ENCODE measurements at places on chromosomes 13 and 19.
A peak's percentile ranks its signal among the peaks of the same experiment; 100 is the strongest.

DNA sequence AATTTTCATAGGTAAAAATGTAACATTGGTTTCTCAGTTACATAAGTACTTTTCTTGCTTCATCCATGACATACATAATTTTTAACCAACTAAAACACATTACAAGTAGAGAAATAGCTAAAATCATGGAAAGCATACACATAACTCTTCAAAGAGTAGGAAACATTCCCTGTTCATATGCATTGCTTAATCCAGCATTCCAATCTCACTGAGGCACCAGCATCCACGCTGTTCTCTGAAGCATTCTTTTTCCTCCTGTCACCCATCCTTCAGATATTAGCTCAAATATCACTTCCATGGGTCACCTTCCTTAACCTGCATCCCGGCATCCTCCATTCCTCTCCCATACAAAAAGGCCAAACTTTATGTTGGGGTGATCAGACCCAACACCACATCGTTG, 79.1 kb downstream of the ZNF254 start:
- no peak for DNase-seq

DNA sequence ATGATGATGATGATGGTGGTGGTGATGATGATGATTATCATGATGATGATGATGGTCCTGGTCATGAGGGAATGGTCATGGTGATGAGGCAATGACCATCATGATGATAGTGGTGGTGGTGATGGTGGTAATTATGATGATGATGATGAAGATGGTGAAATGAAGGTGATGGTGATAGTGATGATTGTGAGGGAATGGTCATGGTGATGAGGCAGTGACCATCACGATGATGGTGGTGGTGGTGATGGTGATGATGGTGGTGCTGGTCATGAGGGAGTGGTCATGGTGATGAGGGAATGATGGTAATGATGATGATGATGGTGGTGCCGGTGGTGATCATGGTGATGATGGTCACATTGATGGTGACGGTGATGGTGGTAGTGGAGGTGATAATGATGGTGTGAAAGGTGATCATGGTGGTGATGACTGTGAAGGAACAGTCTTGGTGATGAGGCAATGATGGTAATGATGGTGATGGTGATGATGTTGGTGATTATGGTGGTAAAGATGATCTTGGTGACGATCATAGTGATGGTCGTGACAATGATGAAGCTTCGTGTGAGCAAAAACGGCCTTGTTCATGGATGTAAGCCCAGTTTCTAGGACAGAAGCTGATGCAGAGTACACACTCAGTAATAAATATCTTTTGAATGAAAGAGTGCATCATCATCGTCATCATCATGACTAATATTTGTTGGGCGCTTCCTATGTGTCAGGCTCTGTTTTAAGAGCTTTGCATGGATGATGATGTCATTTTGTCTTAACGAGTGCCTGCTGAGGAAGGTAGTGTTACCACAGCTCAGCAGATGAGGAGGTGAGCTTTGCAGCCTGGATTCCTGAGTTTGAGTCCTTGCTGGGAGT, 17.3 kb downstream of the SBK2 start:
- no peak for DNase-seq

GRCh38 chr19:14375055-14375581, 6.1 kb upstream of the ADGRE5 start:
- no peak for DNase-seq

DNA sequence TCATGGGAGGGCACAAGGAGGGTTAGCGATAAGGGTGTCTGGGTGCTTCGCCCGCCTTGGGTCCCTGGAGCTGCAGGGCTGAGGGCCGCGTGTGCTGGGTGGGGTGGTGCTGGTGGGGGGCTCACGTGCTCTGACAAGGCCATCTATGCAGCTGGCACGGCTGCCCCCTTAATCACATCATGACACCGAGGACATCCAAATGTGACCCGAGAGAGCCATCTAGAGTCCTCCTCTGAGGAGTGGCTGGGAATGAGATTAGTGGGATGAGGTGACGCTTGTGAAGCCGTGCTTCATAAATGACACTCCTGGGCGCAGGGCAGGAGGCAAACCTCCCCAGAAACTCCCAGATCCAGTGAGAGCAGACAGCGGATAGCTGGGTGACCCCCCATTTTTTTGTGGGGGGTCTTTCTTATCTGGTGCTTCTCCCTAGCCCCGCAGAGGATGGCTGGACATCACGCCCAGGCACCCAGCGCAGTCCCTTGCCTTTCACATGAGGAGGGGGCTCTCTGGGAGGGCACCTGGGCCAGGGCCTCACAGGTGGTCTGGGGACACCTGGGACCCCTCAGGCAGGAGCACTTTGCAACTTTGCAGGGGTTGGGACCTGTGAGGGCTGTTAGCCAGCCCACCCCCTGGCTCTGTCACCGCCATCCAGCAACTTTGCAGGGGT, 6.6 kb downstream of the FZR1 start:
- DNase-seq = no peak

DNA sequence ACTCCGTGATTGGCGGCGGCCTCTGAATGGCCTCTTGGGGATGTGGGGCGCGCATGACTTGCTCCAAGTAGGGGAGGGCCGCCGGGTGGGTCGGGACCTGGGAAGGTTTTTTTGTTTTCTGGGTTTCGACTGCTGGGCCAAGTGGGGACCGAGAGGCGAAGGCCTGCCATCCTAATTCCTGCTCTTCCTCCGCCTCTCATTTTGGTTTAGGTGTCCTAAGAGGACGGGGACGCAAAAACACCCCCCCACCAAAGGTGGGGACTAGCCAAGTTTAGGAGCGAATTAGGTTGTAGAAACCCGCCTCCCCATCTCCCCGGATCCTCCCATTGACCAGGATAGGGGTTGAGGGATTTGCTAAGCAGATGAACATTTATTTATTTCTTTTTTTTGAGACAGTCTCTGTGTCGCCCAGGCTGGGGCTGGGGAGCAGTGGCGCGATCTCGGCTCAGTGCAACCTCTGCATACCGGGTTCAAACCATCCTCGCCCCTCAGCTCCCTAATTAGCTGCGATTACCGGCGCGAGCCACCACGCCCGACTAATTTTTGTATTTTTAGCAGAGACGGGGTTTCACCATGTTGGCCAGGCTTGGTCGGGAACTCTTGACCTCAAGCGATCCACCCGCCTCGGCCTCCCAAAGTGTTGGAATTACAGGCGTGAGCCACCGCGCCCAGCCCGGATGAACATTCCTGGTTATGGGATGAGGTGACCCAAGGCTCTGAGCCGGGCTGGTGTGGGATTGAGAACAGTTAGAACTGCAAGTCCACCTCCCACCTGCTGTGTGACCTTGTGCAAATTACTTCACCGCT, 838 bp downstream of the PPP2R1A start:
- DNase-seq = no peak

GRCh38 chr13:84959818-84960217, 839.4 kb downstream of the SLITRK6 start:
- no peak for DNase-seq

- no peak for DNase-seq
Measured at GRCh38 chr19:49408816-49409440, 14.3 kb downstream of the PTH2 start.

DNA sequence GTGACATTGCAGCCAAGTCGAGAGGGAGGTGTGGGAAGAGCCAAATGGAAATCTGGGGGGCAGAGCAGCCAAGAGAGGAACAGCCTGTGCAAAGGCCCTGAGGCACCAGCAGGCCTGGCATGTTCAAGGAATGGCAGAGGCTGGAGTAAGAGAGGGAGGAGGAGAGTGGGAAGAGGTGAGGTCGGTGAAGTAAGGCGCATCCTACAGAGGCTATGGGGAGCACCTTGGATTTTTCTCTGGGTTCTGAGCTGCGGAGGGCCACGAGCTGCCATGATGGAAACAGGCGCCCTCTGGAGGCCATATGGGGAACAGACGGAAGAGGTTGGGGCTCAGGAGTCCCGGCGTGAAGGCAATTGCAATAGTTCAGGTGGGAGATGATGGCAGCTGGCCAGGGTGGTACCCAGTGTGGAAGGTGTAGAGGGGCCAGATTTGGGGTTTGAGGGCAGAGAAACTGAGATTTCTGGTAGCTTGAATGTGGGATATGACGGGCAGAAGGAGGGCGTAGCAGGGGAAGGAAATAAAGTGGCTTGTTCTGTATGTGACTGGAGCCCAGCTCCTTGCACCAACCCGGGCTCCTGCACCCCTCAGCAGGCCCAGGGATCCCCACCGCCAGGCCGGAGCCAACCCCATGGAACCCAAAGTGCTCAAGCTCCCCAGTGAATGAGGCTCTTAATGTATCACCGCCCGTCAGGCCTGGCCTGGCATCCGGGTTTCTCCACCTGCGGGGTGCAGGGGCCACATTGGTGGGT, 20.5 kb upstream of the STRN4 start:
- DNase-seq = no peak

- no peak for DNase-seq
Measured at GRCh38 chr13:111122631-111123030, 7.5 kb downstream of the ARHGEF7 start.

GRCh38 chr19:16118489-16119033, 6.9 kb downstream of the RAB8A start:
- DNase-seq = peak; percentile 53

GRCh38 chr13:27038323-27038722, 133.3 kb downstream of the USP12 start:
- DNase-seq = no peak

GRCh38 chr19:45584332-45585157, at the start of gene OPA3:
TSS of gene OPA3 (minus strand) at chr19:45584802. CDS start at chr19:45584764, 38 bp downstream.
- peak; percentile 99 for DNase-seq

GRCh38 chr19:11872624-11873023, 15.0 kb upstream of the ZNF69 start:
- no peak for DNase-seq

- DNase-seq = no peak
Measured at GRCh38 chr13:77580748-77581147, 45.2 kb downstream of the SCEL start.

- no peak for DNase-seq
Measured at GRCh38 chr19:15323496-15324235, 8.7 kb downstream of the BRD4 start.

DNA sequence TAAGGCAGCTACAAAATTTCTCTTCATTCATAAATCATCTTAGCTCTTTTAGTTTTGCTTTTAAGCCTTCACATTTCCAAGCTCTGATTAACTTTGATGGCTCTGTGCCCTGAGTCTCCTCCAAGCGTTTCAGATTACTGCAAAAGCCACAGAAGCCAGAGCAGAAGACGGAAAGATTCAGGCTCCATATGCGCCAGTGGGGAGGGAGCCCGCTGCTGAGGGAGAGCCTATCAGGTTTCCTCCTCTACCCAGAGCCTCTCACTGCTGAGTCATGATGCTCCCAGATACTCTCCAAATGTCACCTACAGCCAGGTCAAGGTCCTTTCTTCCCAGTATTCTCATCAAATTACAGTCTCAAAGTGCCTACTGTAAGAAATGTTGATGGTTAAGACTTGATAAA, 193.6 kb downstream of the RAP2A start:
- no peak for DNase-seq

GRCh38 chr19:45518469-45518826, 11.2 kb downstream of the VASP start:
- DNase-seq = no peak

- no peak for DNase-seq
Measured at GRCh38 chr13:47934371-47934770, 66.7 kb downstream of the SUCLA2 start.

- DNase-seq = no peak
Measured at GRCh38 chr13:19601749-19602725, 31.4 kb upstream of the MPHOSPH8 start.

- DNase-seq = no peak
Measured at GRCh38 chr19:10669246-10669645, 15.1 kb downstream of the ILF3 start.

GRCh38 chr13:113105032-113105920, at the start of gene F7:
TSS of gene F7 (plus strand) at chr13:113105791. CDS start at chr13:113105842, 51 bp downstream.
- DNase-seq = no peak

GRCh38 chr19:33667881-33668280, 46.1 kb downstream of the CHST8 start:
- no peak for DNase-seq

- no peak for DNase-seq
Measured at GRCh38 chr19:5129691-5130090, 160.8 kb downstream of the KDM4B start.

- DNase-seq = no peak
Measured at GRCh38 chr19:39142630-39143029, 17.0 kb downstream of the PAK4 start.

Data from stimulated activated CD4-positive, alpha-beta T cell treated with anti-CD3 and anti-CD28 coated beads, Interleukin-12 subunit alpha, Interleukin-12 subunit beta, amount 100 ng/mL, for 48 hours (primary cell).